Subcutaneous preadipocyte (primary cell): ENCODE measurements at places on chromosomes 6 and 20. TPM values are rescaled to one million over a fixed set of nuclear protein-coding genes. Genes with fewer than 3 reads are reported as not detected.

Gene KIAA1755
- 0.37 and 0.39 TPM in 2 replicates for total RNA-seq

Gene FOXQ1
- 0.59 and 1.1 TPM in 2 replicates for total RNA-seq

Gene NNAT
- total RNA-seq = 0.39 TPM in 1 of 2 replicates, not detected in the other

Gene TBP
- total RNA-seq = 9.6 and 12.9 TPM in 2 replicates

Gene EGFL8
- total RNA-seq = 0.73 and 1.4 TPM in 2 replicates

Gene MAFB
- 4.7 and 7.0 TPM in 2 replicates for total RNA-seq
